ENCODE measurements at places on chromosomes 12 and 14.

DNA sequence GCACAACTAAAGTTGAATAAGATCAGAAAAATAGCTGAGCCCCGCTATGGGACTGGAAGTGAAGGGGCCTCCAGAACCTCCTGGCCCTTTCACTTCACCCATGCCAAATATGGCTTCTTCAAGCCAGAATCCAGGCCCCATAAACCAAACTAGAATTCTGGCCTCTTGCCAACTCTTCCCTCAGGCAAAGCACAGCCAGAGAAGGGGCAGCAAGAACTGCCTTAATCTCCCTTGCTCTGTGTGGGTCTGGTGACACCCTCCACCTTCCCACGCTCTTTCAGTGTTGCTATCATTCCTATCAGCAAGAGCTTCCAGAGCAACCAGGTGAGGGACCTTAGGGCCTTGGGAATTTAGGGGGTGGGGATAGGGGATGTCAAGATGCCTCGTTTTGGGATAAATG lies 3.1 kb upstream of the PNMA1 start:
- no peak for DNase-seq

DNA sequence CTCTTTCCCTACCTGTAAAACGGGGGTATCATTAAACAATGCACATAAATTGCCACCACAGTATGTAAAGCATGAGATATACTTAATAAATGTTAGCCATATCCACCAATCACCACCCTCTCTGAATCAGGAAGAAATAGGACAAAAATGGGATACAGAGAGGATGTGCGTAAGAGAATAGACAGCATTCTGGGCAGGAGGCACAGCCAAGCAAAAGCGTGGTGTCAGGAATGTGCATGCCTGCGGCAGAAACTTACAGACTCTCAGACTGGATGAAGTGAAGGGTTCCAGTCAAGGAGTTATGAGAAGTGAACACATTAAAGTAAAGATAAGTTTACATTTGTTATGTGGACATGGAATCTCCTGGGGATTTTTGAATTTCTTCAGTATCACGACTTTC lies 121.7 kb upstream of the MDM1 start:
- no peak for DNase-seq

- no peak for DNase-seq
These were observed 209.1 kb downstream of the NUBPL start for GRCh38 chr14:31770271-31770670.

DNA sequence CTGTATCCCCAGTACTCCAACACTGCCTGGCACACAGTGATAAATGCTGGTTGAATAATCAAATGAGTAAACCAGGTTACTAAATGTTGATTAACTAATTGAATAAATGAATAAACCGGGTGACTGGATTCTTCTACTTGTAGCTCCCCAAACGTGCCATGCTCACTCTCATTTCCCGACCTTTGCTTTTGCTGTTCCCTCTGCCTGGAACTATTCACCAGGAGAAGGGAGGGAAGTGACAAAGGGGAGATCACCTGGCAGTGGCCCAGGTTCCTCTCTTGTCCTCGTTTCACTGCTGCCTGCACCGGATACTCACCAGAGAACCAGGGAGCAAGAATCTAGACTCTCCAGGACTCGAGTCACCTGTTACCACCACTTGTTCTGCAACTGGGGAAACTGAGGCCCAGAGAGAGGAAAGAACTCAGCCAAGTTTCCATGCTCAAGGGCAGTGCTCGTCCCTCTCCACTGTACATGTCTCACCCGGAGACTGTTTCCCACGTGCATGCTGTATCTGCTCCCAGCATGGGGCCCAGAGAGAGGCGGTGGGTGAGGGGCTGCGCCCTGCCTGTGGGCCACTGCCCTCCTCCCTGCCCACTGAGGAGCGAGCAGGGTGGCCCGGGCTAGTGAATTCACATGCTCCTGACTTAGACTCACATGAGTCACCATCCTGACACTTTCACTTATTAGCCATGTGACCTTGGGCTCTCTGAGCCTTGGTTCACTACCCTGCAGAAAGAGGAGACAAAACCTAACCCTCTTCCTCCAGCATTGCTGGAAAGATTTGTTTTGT lies 17.7 kb upstream of the POP5 start:
- no peak for DNase-seq

DNA sequence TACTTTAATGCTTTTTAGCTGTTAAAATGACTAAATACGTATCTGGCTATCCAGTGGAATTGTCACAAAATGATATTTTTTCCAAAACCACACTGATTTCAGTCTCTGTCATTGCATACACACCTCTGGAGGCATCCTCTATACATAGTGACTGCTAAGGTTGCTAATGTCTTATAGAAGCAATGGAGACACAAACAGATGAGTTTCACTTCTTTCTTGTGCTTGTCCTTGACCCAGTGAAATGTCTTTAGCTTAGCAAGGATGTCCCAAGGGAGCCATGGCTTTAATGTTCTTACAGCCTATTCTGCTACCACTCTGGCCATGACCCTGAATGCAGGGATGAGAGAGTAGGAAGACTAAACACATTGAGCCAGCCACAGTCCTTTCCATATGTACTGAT lies 90.3 kb downstream of the TPH2 start:
- no peak for DNase-seq

- DNase-seq: no peak
These were observed 169.3 kb downstream of the EMP1 start for GRCh38 chr12:13365748-13366366.

DNA sequence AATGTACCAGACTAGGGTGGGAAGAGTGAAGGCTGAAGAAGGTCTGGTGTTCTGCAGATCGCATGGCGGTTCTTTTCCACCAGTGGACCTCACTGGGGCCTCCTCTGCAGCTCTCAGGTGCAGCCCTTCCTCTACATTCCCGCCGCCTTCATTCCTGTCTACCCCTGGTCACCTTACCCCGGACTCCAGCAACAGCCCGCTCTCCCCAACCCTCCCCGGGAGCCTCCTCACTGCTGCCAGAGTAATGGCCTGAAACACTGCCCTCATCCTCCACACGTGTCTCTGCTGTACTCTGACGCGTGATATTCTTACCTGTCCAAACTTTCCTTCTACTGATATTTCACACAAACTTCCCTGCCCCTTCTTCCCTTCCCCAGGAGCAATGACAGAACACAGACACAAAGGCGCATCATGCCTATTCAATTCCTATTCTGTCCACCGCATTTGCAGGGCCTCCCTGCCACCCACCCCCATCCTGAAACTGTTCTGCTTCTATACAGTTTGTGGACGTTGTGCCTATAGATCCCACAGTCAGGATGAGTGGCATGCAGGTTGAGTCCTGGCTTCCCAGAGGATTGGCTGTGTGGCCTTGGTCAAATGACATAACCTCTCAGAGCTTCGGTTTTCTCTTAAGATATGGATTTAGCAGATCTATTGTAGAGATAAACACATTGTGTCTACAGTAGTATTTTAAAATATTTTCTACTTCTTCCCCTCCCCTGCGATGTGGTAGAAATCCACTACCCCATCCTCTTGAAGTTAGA lies 1.7 kb upstream of the NUAK1 start:
- DNase-seq: no peak

- DNase-seq: no peak
These were observed 159.2 kb downstream of the CALM1 start for GRCh38 chr14:90556012-90556477.
